ENCODE measurements at places on chromosomes 5 and 9.

- no peak for DNase-seq
Measured at GRCh38 chr9:16515207-16515606, 355.3 kb downstream of the BNC2 start.

DNA sequence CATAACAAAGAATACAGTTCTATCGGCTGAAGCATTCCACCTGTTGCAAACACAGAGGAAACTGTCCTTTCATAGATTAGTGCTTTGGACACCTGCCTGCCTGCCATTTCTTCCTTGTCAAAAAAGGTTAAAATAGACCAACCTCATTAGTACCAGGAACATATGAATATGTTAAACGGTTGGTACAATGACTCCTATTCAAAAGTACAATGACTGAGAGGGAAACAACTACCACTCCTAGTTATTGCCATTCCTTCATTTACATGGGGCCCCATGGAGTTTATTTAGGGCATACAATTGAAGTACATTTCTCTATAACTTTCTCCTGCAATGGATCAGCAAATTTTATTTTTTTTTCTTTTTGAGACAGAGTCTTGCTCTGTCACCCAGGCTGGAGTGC is 77.4 kb upstream of the PIP5K1B start:
- no peak for DNase-seq

GRCh38 chr9:93306081-93306480 is 122.1 kb downstream of the WNK2 start:
- DNase-seq, result no peak

GRCh38 chr5:101278917-101279316 is 375.8 kb upstream of the ST8SIA4 start:
- DNase-seq, result no peak

GRCh38 chr9:130159057-130159456 is 13.1 kb upstream of the NCS1 start:
- DNase-seq, result no peak

All from stimulated activated CD8-positive, alpha-beta memory T cell treated with anti-CD3 and anti-CD28 coated beads, Interleukin-15, amount 100 ng/mL, for 48 hours (primary cell).